Nephron progenitor cell (in vitro differentiated cells): ENCODE measurements at places on chromosomes 7 and 10.
A peak's percentile ranks its signal among the peaks of the same experiment; 100 is the strongest.

- no peak overlapping the region for H3K4me3 ChIP-seq
- no peak for DNase-seq
- peaks cover 3% of the 10 kb centered on the region for H3K27me3 ChIP-seq
- H3K36me3 ChIP-seq, result no peaks in the 10 kb centered on the region
- no peaks in the 10 kb centered on the region for H3K4me1 ChIP-seq
Observed at GRCh38 chr10:26138613-26139012, 78.0 kb upstream of the GAD2 start.

DNA sequence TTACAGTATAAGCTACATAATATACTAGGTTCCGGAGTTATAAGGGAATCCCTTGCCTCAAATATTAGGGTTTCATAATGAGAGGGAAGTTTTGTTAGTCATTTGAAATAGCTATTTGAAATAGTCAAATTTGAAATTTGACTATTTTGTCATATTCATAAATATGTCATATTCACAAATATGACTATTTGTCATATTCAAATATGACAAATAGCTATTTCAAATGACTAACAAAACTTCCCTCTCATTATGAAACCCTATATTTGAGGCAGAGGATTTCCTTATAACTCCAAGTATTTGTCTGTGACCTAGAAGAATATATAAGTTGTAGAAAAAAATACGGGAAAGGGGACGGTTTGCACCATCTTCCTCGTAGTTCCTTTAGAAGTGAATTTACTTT is 76.6 kb downstream of the HDAC9 start:
- H3K27ac ChIP-seq, result no peak overlapping the region
- peaks cover 9% of the 10 kb centered on the region for H3K4me1 ChIP-seq
- H3K4me3 ChIP-seq, result no peak overlapping the region
- H3K27me3 ChIP-seq, result no peaks in the 10 kb centered on the region
- no peak for DNase-seq

DNA sequence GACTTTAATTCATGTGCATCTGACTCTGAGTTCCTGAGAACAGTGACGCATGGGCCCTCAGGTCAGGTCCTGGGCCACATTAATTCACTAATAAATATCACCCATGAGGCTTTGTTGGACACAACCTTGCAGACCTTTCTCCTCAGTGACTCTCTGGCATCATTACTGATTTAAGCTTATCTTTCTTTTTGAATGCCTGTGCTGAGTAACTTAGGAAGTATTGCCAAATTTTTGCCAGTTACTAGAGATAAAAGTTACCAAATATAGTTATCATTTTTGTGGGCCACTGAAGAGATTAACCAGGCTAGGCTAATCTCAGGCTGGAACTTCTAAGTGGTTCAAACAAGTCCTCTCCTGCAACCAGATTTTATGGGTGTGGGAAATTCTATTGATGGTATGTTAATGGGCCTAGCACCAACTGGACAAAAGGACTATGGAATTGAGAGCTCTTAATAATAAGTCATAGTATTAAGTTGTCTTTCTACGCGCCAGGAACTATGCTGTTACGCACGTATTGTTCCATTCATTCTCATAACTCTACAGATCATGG is 28.8 kb upstream of the PRTFDC1 start:
- DNase-seq, result no peak
- no peaks in the 10 kb centered on the region for H3K27me3 ChIP-seq
- no peak overlapping the region for H3K4me3 ChIP-seq
- H3K4me1 ChIP-seq, result no peaks in the 10 kb centered on the region
- no peak overlapping the region for H3K27ac ChIP-seq
- H3K36me3 ChIP-seq, result no peaks in the 10 kb centered on the region

DNA sequence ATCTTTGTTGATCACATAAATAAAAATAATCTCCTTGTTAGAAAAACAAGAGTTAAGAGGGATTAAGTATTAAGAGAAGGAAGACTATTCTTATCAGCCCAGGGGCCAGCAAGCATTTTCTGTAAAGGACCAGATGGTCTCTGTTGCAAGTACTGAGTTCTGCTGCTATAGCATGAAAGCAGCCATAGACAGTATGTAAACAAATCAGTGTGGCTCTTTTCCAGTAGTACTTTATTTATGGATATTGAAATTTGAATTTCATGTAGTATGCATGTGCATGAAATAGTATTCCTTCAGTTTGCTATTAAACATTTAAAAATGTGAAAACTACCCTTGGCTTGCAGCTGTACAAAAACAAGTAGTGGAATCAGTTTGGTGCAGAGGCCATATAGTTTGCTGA is 81.7 kb downstream of the STK31 start:
- no peak overlapping the region for H3K27ac ChIP-seq
- DNase-seq, result no peak

DNA sequence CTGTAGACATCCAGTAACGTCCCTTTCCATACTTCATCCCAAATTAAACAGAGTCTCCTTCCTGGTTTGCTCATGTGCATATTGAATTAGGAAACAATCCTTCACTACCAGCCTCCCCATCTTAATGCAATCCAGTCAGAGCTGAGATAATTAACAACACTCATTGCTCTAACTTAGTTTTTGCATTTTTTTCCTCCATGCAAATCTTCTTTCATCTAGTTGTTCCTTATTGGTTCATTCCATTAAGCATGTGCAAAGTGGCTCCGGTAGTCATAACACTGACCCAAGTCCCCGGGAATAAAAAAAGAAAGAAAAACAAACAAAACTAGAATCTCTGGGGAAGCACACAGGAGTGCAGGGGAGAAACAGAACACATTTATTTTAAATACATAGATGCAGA is 1176.1 kb downstream of the GATA3 start:
- no peak overlapping the region for H3K4me3 ChIP-seq
- H3K27me3 ChIP-seq, result peaks cover 4% of the 10 kb centered on the region
- no peak overlapping the region for H3K27ac ChIP-seq

DNA sequence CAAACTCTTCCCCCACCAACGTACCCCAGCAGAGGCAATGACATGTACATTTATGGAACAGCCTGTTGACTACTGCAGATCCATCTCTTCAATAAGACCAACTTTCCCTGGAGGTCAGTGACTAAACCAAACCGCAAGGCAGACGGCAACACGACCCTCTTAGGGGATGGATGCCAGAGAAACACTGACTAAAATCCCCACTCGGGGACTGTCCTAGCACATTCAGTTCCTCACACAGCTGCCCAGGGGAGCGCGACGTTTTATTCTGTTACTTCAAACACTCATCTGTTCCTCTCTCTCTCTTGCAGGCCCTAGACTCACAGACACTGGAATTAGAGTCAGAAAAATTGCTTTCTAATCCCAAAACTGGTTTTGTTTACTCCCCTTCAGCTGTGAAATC is 146.5 kb upstream of the PRSS1 start:
- no peaks in the 10 kb centered on the region for H3K36me3 ChIP-seq
- H3K4me1 ChIP-seq, result no peaks in the 10 kb centered on the region
- H3K27me3 ChIP-seq, result peaks cover 23% of the 10 kb centered on the region
- H3K4me3 ChIP-seq, result no peak overlapping the region
- no peak overlapping the region for H3K27ac ChIP-seq

GRCh38 chr10:65684896-65685295 is 1240.9 kb upstream of the LRRTM3 start:
- DNase-seq, result no peak
- no peaks in the 10 kb centered on the region for H3K36me3 ChIP-seq
- no peak overlapping the region for H3K4me3 ChIP-seq
- H3K27ac ChIP-seq, result no peak overlapping the region
- no peaks in the 10 kb centered on the region for H3K27me3 ChIP-seq

DNA sequence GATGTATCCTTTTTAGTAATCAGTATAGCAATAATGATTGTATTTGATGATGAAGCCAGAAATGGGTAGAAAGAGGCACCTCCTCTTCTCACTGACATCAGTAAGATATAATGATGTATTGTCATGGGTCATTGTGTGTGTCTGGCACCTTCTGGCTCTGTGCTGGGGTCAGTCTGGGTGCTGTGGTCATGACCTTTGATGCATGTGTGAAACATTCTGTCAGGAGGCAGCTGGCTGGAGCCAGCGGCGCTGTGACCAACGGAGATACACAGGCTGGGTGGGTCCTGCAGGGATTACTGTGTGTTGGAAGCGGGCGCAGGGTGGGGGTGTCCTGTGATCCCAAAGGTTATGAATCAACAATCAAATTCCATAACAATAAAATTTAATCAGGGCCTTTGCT is 35.2 kb downstream of the EEPD1 start:
- no peaks in the 10 kb centered on the region for H3K36me3 ChIP-seq
- DNase-seq, result peak; percentile 44
- H3K27ac ChIP-seq, result no peak overlapping the region
- peaks cover 47% of the 10 kb centered on the region for H3K4me1 ChIP-seq
- H3K4me3 ChIP-seq, result no peak overlapping the region

DNA sequence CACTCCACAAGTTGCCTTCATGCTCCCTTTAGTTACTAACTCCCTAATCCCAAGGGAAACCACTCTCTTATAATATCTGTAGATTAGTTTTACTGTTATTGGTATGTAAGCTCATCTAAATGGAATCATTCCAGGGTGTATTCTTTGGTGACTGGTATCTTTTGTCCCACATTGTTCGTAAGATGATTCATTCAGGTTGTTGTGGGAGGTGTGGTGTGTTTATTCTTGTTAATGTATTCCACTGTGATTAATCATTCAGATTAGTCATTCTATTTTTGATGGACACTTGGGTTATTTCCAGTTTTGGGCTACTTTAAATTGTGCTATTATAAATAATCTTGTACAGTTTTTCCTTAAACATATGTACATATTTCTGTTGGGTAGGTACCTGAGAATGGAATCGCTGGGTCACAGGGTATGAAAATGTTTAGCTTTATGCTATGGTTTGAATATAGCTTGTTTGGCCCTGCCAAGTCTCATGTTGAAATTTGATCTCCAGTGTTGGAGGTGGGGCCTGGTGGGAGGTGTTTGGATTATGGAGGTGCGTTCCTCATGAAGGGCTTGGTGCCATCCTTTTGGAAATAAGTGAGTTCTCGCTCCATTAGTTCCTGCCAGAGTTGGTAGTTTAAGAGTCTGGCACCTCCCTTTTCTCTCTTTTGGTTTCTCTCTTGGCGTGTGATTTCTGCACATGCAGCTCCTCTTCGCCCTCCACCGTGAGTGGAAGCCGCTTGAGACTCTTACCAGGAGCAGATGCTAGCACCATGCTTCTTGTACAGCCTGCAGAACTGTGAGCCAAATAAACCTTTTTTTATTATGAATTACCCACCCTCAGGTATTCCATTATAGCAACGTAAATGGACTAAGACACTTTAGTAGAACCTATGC is 13.8 kb downstream of the BTRC start:
- peaks cover 7% of the 10 kb centered on the region for H3K4me1 ChIP-seq
- peaks cover 2% of the 10 kb centered on the region for H3K27me3 ChIP-seq
- no peak overlapping the region for H3K4me3 ChIP-seq
- no peak for DNase-seq

GRCh38 chr7:100720671-100721504 is 620 bp downstream of the EPO start:
- peak; percentile 59 for DNase-seq
- H3K4me3 ChIP-seq, result peak overlapping the region; percentile 70
- peaks cover 92% of the 10 kb centered on the region for H3K27me3 ChIP-seq
- no peak overlapping the region for H3K27ac ChIP-seq
- H3K4me1 ChIP-seq, result peaks cover 19% of the 10 kb centered on the region

GRCh38 chr10:75400163-75400770 is 1.3 kb downstream of the ZNF503 start:
- H3K27ac ChIP-seq, result peak overlapping the region; percentile 97
- H3K4me3 ChIP-seq, result peak overlapping the region; percentile 99
- H3K27me3 ChIP-seq, result peaks cover 3% of the 10 kb centered on the region
- H3K36me3 ChIP-seq, result peaks cover 26% of the 10 kb centered on the region

- no peak for DNase-seq
- peaks cover 11% of the 10 kb centered on the region for H3K36me3 ChIP-seq
- H3K4me3 ChIP-seq, result no peak overlapping the region
- H3K4me1 ChIP-seq, result peaks cover 83% of the 10 kb centered on the region
Observed at GRCh38 chr7:25775999-25776743, 375.8 kb upstream of the NFE2L3 start.

DNA sequence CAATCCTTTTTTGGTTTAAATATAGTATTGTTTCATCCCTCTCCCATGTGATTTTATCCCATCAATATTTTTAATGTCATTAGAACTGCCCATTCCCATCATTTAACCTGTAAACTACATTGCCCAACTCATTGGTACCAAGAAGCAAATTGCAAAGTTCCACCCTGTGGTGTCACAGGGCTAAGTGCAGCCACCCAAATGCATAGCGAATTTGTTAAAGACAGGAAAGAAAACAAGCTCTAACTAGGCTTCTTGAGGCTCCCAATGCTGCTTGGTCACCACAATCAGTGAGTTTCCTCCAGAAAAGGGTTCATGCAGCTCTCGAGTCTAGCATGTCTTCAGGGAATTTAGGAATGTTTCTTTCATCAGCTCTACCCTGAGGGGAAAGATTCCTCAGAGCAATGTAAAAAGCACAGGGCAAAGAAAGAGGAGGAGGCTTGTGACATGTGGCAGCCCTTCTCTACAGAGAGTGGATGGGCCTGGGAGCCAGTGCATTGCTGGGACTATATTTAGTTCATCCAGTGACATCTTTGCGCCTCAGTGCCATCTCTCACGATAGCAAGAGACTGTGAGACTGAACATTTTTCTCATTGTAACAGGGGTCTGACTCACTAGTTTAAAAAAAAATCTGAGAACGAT is 58.1 kb downstream of the CAV1 start:
- peak overlapping the region; percentile 50 for H3K27ac ChIP-seq
- peaks cover under 1% of the 10 kb centered on the region for H3K4me1 ChIP-seq
- H3K36me3 ChIP-seq, result no peaks in the 10 kb centered on the region
- H3K27me3 ChIP-seq, result peaks cover 6% of the 10 kb centered on the region
